ENCODE measurements at places on chromosomes 16 and 17.

GRCh38 chr17:69187294-69187693, 41.3 kb downstream of the ABCA10 start:
- no peak for DNase-seq

- DNase-seq, result no peak
Measured at GRCh38 chr17:12195418-12195817, 174.7 kb downstream of the MAP2K4 start.

- no peak for DNase-seq
Measured at GRCh38 chr17:15501793-15502192, 34.4 kb upstream of the CDRT4 start.

GRCh38 chr17:17663160-17664063, 17.8 kb upstream of the RAI1 start:
- DNase-seq, result peak; percentile 80

- DNase-seq, result no peak
Measured at GRCh38 chr16:53515811-53516210, 12.8 kb upstream of the AKTIP start.

GRCh38 chr17:62657145-62657665, 29.7 kb downstream of the MRC2 start:
- no peak for DNase-seq

All from stimulated activated CD4-positive, alpha-beta T cell treated with anti-CD3 and anti-CD28 coated beads, Interleukin-1b, Interleukin-23, amount 100 ng/mL, for 48 hours (primary cell).